ENCODE measurements at places on chromosomes 2 and 18. TPM values are rescaled to one million over a fixed set of nuclear protein-coding genes. Genes with fewer than 3 reads are reported as not detected.

DNA sequence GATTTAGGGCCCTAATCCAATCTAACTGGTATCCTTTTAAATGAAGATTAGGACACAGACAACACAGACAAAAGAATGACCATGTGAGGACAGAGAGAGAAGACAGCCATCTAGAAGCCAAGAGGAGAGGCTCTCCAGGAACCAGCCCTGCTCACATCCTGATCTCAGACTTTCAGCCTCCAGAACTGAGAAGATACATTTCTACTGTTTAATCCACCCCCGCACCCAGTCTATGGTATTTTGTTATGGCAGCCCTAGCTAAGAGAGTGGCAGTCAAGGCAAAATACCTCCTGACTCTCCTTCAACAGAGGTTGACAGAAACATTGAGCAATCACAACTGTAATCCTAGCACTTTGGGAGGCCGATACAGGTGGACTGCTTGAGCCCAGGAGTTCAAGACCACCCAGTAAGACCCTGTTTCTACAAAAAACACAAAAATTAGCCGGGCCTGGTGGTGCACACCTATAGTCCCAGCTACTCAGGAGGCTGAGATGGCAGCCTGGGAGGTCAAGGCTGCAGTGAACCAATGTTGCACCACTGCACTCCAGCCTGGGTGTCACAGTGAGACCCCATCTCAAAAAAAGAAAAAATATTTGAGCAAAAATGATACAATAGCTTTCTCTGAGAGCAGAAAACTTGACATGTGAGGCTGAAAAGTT, 34.7 kb downstream of the WDR33 start:
- peaks cover 15% of the 10 kb centered on the region for H3K4me1 ChIP-seq
- H3K27me3 ChIP-seq, result no peaks in the 10 kb centered on the region
- no peaks in the 10 kb centered on the region for H3K36me3 ChIP-seq
- no peak overlapping the region for H3K4me3 ChIP-seq
- DNase-seq, result no peak

DNA sequence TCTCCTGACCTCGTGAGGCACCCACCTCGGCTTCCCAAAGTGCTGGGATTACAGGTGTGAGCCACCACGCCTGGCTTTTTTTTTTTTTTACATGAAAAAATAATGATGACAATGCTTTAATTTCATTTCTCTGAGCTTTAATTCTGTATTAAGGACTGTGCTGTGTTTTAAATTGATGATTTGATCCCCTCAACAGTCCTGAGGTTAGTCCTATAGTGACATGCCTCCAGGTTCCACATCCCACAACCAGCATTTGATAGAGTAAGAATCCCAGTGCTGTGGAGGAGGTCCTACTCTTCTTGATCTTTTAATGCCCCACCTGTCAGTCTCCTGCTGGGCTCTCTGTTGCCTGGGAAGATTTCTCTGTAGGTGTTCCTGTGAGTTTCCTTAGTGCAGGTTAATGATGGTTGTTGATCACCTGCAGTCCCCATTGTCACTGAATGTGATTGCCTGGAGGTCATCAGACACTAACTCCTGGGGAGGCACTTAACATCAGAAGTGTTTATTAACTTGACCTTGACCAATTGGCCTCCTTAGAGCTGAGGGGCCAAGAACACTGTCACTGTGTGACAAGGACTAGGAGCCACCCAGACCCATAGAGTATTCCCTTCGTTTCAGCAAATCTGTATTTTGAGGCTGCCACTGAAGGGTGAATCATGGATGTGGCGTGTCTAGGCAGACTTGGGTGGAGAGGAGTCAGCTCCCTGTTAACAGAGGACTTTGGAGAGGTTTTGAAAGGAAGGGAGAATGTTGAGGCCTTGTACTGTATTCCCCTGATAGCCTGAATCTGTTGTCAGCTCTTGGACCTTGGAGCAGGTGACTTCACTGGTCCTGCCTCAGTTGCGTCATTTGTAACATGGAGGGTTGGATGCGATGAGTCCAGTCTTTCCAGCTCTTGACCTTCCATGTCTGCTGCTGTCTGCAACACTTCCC, 11.5 kb downstream of the ASAP2 start:
- H3K27me3 ChIP-seq, result no peaks in the 10 kb centered on the region
- DNase-seq, result no peak
- no peak overlapping the region for H3K27ac ChIP-seq
- H3K36me3 ChIP-seq, result no peaks in the 10 kb centered on the region

GRCh38 chr2:17543131-17543660, 2.7 kb downstream of the VSNL1 start:
- H3K4me3 ChIP-seq, result no peak overlapping the region
- H3K27ac ChIP-seq, result no peak overlapping the region
- peaks cover 28% of the 10 kb centered on the region for H3K4me1 ChIP-seq
- H3K36me3 ChIP-seq, result no peaks in the 10 kb centered on the region
- no peaks in the 10 kb centered on the region for H3K27me3 ChIP-seq

GRCh38 chr2:180871649-180872048, 108.8 kb upstream of the UBE2E3 start:
- no peak overlapping the region for H3K4me3 ChIP-seq
- H3K27me3 ChIP-seq, result no peaks in the 10 kb centered on the region
- H3K27ac ChIP-seq, result no peak overlapping the region
- DNase-seq, result no peak
- no peaks in the 10 kb centered on the region for H3K4me1 ChIP-seq

Gene C18orf54
- 1.9 TPM for total RNA-seq

Data from upper lobe of left lung (tissue), 6 donors.